ENCODE measurements at places on chromosomes 4 and X.

DNA sequence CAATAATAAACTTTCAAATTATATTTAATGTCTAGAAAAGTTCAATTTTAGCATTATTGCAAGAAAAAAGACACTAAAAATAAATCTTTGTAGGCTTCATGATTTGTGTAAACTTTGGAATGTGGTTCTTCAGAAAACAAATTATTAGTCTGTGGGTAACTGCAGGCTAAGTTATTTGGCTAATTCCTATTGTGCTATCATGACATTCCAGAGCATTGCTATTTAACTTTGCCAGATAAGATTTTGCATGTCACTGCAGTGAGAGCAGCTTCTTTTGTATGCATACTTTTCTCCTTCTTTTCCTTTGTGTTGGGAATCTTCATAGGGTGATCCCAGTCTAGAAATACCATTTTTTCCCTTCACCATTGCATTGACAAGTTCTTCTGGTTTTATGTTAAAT, 130.0 kb downstream of the AWAT2 start:
- no peak for DNase-seq

GRCh38 chrX:15163131-15163530, 106.8 kb downstream of the ASB9 start:
- DNase-seq = no peak

DNA sequence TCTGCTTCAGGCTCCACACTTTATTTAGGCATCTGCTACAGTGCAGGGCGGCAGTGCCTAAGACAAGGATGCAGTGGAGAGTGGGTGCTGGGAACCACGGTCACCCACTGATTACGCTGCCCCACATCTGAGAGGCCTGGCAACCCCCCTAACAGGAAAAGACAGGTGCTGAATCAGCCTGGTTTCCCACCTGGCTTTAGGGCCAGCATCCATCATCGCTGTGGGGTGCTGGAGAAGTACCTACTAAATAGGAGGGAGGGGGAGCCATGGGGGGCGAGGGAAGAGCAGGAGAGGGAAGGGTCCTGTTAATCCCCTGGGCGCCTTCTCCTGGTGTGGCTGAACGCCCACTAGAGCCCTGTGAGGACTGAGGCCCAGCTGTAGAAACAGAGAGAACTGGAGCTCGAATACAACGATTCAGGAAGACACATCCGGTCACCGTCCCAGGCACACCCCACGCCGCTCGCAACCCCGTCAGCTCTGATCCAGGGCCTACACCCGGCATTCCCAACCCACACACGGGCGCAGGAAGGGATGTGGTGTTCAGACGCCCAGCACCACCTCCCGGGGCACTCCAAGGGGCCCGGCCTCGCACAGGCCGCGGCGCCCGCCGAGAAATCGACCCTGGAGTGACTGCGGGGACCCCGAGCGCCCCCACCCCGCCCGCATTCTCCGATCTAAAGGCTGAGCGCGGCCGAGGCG, 554 bp downstream of the DCTD start:
- no peak for DNase-seq

DNA sequence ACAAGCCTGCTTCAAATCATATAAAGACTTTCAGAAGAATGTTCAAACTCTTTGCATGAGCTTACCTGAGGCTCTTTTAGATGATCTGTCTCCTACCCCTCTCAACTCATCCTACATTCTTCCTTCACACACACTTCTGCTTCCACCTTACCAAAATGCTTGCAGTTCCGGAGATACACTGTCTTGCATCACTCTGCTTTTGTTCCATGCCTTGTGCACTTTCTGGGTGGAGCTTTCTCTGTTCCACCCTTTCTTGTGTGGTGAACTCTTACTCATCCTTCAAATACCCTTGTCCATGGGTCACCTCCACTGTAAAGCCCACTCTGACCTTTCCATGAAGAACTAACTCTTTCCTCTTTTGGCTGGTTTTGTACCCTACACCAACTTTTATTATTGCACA, 18.4 kb upstream of the MGST2 start:
- DNase-seq = no peak

DNA sequence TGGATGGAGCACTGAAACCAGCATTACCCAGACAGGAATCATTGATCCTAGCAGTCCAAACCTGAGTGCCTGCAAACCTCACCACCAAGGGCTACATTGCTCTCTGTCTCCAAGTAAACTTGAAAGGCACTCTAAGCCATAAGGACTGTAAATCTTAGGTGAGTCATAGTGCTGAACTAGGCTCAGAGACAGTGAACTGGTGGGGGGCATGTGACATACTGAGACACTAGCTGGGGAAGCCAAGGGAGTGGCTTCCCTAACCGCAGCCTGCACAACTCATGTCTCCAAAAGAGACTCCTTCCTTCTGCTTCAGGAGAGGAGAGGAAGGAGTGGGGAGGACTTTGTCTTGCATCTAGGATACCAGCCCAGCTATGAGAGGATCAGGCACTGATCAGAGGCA, 235.5 kb upstream of the ACTRT1 start:
- no peak for DNase-seq

DNA sequence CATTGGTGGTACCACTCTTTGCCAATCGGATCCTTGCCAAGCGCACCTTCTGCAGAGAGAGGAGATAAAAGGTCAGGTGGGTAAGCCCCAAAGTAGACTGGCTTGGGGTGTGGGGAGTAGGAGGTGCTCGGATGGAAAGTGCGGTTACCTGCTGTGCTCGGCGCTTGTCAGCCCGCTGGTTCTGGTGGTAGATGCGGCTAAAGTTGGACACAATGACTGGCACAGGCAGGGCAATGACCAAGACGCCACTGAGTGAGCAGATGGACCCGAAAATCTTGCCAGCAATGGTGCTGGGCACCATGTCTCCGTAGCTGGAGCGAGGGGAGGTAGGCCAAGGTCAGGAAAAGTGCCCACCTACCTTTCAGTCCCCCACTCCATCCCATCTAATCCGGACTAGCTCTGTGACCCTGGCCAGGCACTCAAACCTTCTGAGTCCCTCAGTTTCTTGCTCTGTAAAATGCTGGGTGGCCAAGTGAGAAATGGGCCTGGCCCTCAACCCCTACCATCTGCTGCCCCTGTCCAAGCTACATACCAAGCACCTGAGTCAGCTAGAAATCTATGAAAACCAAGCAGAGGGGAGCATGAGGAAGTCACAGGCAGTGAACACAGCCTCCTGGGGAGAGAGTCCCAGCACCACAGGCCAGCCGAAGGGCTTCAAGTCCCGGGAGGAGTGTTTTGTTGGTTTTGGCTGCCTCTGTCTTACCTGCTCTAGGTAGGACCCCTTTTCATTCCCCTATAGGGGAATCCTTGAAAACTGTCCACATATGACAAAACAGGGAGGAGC, 4.7 kb downstream of the KCND1 start:
- DNase-seq = no peak
